ENCODE measurements at places on chromosomes 13 and 19.

DNA sequence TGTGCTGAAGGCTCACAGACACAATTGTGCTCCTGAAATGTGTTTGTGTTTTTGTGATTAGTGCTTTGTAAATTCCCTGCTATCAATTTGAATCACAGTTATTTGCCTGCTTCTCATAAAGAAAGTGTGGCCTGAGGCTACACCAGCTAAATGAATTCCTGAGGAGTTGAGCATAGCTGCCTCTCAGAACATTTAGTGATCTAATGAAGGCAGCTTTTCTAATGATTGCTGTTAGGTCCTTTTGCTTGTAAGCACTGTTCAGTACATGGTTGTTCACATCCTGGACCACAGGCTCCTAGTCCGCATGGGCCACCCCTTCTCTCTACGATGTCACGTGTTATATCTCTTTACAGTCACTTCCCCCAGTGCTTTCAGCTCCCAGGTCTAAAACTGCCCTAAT, 238.2 kb downstream of the B3GLCT start:
- no peak for DNase-seq

DNA sequence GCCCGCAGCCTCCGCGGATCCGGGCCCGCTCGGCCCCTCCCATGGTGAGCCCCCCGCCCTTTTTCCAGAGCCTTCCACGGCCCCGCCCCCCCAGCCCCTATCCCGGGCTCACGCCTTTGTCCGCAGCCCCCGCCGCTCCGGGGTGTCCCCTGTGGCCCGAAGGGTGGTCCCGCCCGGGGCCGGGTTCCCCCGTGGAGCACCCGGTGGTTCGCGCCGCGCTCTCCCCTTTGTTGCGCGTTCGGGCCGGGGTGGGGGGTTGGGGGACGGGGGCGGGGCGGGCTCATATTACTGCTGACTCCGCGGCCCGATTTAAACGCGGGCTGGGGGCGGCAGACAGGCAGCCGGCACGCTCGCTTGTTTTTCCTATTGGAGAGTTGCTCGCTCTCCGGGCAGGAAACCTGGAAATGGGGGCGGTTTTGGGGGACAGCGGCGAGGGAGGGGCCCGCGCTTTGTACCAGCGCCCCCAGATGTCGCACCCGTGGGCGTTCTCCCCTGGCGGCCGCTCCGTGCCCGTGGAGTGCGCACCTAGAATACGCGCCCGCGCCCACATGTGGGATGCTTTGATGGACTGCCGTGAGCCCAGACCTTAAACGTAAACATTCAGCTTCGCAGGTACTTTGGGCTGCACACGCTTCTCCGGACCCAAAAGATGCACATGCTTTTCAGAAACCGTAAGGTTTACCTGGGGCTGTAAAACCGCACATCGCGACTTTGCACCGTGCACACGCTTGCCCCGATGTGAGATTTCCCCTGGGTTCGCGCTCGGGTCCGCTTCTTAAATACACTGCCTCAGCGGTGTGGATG, 699 bp downstream of the PTOV1 start:
- DNase-seq = no peak

DNA sequence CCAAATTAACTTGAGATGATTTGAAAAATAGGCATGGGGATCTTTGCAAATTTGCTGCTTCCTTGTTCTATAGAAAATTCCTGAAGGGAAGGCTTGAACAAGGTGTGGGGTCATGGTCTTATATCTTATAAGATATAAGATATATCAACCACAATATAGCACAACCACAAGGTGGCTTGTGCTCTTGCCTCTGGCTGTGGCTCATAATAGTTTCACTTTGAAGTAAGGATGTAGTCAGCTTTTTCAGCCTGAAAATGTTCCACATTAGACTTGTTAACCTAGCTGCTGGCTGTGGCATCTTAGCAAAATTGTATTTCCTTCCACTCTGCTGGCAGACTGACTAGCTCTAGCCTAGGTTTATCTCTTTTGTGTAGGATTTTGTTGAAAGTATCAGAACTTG, 169.7 kb downstream of the KLF5 start:
- DNase-seq = no peak

DNA sequence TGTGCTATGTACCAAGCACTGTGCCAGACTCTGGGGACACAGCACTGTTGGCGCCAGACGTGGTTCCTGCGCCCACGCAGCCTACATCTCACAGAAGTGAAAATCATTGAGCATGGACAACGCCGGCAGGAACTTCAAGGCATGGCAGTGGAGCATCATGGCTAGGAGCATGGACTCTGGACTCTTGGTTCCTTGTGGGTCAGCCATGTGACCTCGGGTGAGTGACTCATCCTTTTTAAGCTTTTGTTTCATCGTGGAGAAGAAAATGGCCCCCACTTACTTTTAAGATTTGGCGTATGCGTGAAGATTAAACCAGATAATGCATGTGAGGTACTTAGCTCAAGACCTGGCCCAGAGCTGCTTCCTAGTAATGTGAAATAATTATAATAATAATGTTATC, 988.5 kb downstream of the UQCRFS1 start:
- no peak for DNase-seq

GRCh38 chr13:50255639-50256038, 240.4 kb downstream of the KCNRG start:
- DNase-seq = no peak

GRCh38 chr19:13097463-13098258, 5.0 kb downstream of the LYL1 start:
- no peak for DNase-seq

DNA sequence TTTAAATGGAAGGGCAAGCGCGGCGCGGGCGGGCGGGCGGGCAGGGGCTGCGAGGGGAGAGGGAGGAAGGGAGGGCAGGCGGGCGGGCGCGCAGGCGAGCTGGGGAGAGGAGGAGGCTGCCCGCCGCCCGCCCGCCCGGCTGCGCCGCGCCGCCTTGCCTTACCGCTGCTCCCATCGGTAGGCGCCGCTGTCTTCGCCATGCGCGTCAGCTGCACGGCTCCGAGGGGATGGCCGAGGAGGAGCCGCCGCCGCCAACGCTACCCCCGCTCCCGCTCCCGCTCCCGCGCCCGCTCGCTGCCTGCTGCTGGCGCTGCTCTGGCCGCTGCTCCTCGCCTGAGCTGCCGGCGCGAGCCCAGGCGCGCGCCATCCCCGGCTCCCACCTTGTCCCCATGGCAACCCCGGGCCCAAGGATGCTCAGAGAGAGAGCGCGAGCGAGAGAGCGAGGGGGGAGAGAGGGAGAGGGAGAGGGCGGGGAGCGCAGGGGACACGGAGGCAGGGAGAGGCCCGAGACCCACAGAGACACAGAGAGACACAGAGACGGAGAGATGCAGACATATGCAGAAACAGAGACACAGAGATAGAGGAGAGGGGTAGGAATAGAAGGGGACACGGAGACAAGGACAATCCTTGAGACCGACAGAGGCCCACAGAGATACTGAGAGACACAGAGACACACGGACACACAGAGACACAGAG, 40.3 kb downstream of the DEDD2 start:
- peak; percentile 99 for DNase-seq
